Frontal cortex (tissue), 4 donors: ENCODE measurements at places on chromosomes 2 and 18.

GRCh38 chr2:238042849-238043584 lies 17.8 kb upstream of the SCLY start:
- DNase-seq: no peak

DNA sequence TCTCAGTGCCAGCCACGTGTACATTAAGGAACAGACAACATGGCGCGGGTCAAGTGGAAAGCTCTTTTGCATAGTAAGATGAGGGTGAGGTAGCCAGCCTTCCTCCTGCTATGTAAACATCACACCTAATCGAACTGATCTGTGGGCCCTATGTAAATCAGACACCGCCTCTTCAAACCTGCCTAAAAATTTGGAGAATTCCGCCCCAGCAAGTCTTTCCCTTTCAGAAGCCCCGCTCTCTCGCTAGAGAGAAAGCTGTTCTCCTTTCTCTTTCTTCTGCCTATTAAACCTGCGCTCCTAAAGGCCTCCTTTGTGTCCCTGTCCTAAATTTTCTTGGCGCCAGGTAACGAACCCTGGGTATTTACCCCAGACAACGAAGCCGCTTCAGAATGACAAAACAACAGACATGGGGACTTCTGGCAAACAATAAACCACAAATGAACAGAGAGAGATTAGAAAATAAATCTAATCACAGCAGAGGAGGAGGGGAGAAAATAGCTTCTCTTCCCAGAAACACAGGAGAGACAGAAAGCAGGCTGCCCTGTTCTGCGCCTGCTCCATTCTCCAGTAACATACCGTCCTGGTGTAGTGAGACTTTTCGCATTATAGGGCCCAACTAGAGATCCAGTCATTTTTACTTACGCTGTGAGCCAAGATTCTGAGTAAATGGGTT lies 31.9 kb upstream of the CYP1B1 start:
- DNase-seq: no peak

DNA sequence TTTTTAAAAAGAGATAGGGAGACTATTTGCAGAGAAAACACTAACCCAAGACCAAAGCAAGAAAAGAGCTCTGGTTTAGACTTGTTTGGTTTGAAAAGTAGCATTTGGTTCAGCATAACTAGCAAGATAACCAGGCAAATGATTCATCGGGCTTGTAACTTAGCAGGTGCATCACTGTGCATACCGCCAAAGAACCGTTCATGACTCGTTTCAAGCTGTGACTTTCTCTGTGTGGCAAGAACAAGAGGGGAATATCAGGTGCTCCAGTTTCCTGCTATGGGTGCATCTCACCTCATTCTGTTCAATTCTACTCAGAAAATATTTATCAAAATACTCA lies 244.9 kb downstream of the ETAA1 start:
- no peak for DNase-seq

- no peak for DNase-seq
Measured at GRCh38 chr18:26470011-26470637, 78.2 kb downstream of the KCTD1 start.

DNA sequence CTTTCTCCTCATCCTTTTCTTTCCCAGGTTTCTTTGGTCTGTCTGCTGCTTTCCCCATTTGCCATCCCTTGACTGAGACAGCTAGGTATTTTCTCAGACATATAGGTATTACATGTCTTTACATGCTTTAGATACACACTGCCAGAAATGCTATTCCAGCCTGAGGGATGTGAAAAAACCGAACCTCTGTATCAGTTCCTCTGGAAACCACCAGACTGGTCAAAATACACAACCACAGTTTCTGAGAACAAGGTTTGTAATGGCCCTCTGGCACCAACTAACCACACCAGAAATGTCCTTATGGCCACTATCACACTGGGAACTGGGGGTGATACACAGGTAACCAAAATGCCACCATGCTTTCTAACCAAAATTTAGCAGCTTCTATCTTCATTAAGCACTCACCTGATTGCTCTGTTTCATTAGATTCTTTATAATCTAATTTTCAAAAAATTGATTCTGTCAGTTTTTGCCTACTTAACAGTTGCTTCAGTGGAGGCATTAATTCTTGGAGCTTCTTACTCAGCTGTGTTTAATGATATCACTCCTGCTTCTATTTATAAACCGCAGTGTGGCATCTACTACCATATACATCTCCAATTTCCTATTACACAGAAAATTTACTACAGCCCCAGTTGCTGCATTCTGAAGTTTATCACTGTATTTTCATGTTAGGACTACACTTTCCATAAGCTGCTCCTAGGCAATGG lies 243.5 kb downstream of the WDPCP start:
- no peak for DNase-seq

DNA sequence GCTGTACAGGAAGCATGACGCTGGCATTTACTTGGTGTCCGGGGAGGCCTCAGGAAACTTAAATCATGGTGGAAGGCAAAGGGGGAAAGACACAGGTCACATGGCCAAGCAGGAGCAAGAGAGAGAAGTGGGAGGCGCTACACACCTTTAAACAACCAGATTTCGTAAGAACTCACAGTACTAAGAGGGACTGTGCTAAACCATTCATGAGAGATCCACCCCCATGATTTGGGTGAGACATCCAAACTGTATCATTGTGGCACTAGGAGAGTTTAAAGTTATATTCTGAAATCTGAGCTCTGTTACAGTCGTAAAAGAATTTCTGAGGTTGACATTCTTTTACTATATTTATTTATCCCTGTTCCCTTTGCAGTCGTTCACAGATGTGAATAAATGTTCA lies 116.6 kb downstream of the ICA1L start:
- DNase-seq: no peak

DNA sequence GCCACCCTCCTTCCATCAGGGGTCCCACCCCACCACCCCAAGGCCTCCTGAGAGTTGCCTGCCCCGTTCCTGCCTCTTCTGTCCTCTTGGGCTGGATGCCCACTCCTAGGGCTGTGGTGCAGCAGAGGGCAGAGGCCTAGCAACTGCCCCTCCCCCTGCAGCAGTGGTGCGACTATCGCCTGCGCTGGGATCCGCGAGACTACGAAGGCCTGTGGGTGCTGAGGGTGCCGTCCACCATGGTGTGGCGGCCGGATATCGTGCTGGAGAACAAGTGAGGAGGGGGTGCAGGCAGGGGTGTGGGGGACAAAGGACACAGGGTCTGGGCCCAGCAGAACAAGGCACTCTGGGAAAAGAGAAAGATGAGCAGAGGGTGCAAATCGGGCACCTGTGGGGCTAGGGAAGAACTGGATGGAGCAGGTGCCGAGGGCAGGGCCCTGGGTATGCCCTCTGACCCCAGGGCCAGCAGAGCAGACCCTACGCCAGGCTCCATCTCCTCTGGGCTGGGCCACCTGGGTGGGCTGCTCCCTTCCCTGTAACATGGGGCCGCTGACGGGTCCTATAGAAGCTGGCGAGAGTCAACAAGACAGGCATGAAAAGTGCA lies 1.0 kb downstream of the CHRNG start:
- DNase-seq: no peak

DNA sequence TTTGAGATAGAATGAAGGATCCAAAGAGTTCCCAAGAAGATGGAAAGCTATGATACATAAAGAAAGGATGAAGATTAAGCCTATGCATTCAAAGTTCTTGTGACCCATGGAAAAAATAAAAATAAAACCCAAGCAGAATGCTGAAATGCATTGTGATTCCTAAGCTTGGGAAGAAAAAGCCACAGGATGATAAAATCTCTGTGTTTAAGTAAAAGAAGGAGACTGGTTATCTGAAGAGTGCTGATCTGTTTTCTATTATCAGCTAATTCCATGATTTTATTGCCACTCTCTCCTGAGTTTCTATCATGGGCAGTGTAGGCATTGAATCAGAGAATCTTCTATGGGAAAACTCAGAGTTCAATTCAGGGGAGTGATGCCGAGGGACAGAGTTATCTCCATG lies 103.1 kb upstream of the LTBP1 start:
- DNase-seq: no peak

DNA sequence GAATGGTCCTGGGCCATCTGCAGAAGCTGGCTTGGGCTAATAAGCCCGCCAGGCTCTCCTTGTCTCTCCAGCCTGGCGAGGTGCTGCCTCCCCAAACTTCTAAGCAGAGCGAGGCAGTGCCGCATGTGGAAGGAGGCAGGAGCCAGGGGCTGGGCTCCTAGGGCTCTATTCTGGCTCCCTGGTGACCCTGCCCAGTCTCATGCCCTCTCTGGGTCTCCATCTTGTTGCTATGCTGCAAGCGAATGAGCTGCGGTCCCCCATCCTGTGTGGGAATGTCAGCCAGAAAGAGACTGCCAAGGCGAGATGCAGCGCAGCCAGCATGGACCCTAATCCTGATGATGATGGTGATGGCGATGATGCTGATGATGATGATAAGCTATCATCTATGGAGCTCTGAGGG lies 48.7 kb downstream of the TNS1 start:
- no peak for DNase-seq

GRCh38 chr2:108944601-108945331 lies 44.3 kb downstream of the EDAR start:
- DNase-seq: no peak

GRCh38 chr2:64482765-64483504 lies 29.0 kb downstream of the LGALSL start:
- DNase-seq: no peak

DNA sequence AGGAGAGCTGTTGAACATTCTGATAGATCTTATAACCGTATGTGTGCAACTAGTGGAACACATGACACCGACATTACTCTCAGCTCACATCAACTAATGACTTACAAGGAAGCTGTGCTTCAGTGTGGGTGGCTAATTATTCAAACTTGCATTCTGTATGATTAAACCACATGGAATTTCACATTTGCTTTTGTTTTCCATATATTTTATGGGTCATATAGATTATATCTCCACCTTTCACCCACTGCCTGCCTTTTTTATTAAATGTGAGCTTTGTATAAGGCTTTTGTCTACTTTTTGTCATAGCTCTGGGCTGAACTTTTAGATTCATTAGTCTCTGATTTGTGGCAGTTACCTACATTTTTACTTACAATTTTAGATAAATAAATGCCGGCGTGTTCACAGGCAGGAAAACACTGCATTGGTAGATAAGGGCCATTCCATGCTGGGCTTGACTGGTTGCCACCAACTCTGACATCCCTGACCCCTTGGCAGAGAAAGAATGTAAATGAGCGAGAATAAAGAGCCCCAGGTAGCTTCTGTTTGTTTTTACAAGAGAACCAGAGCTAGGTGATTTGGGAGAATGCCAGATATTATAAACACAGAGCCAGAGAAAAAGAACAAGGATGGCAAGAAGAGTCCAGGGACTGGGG lies 35.7 kb downstream of the LYPD6 start:
- DNase-seq: no peak

DNA sequence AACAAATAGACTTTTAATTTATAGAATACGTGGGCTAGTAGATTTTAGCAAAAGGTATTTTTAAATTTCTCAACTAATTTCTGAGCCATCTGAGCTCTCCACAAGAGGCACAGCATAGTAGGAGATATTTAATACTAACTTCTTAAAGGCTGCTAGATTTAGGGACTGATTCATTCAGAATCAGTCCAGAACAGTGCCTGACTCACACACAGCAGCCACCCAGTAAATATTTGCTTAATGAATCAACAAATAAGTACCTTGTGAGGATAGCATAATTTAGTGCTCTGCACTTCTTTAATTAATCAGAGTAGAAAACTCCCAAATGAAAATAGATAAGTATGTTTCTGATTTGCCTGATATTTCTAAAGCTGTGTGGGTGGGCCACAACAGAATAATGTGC lies 35.6 kb upstream of the SYT4 start:
- no peak for DNase-seq

- DNase-seq: no peak
Measured at GRCh38 chr2:26086155-26086637, 52.3 kb downstream of the RAB10 start.

DNA sequence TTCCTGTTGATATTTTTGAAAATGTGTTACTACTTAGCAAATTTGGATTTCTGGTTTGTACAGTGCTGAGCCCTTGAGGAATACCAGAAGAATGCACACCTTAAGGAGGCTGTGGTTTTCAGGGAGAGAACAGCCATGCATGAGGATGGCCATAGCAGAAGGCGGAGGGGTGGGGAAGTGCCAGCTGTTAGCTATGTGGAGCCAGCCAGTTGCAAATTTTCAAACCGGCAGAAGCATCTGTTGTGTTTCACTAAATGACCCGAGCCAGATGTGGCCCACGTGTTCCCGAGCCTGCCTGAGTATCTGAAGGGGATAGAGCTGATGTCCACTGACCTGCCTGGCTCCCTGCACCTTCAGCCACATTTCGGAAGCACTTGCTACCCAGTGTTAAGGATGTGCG lies 16.4 kb upstream of the RBM44 start:
- no peak for DNase-seq

DNA sequence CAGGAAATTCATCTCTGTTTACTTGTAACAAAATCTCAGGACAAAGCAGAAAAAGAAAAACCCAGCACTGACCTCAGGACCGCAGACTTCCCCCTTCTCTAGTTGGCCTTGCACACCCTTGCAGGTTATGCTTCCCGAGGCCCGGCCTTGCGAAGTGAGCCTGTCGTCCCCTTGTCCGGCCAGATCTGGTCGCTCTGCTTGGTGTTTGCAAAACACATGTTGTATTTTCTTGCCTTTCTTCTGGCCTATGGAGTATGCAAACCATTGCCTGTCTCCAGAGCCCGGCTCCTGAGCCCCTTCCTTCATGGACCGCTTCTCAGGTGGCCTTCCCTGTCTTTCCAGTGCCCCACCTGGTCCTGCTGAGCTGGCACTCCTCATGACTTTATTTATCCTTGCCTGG lies 4.8 kb downstream of the IMPA2 start:
- no peak for DNase-seq
